ENCODE measurements at places on chromosomes 16 and 17. TPM values are rescaled to one million over a fixed set of nuclear protein-coding genes. Genes with fewer than 3 reads are reported as not detected.

Gene PITPNC1
- total RNA-seq, result 3.2 TPM

DNA sequence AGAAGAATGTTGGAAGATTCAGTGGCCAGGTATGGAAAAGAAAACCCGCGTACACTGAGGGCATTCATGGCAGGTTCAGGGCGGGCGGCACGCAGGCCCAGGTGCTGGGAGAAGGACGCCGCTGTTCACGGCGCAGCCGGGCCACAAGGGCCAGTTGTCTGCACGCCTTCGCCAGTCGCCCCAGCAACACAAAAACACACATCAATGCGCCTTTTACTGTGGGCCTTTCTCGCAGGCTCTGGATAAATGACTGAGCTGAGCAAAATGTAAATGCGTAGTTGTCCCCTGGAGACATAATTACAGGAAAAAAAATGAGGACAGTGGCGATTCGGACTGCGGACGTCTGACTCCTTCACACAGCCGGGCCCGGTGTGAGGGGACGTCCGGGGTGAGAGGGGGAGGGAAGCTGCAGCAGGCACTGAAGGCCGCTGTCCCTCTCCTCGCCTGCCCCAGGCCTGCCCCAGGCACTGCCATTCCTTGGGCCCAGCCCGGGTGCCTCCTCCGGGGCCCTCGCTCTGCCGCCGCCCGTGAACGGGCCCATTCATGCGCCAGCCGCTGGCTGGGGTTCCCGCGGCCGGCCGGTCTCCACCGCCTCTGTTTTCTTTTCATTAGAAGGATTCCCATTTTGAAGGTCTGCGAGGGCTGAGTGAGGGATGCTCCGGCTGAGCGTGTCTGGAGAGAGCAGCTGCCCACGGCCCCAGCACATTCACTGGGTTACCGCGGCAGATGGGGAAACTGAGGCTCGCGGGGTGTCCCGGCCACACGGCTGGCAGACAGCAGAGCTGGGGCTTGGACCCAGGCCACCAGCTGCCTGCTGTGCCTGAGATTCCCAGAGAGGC, 6.5 kb upstream of the ZNF469 start:
- no peak overlapping the region for H3K27ac ChIP-seq
- H3K36me3 ChIP-seq, result no peaks in the 10 kb centered on the region
- H3K4me1 ChIP-seq, result peaks cover 10% of the 10 kb centered on the region
- peak; percentile 83 for DNase-seq
- H3K27me3 ChIP-seq, result no peaks in the 10 kb centered on the region
- H3K4me3 ChIP-seq, result no peak overlapping the region

Gene C17orf78
- total RNA-seq, result not detected

GRCh38 chr16:47132308-47132707, 11.4 kb downstream of the NETO2 start:
- no peaks in the 10 kb centered on the region for H3K4me1 ChIP-seq
- no peak overlapping the region for H3K27ac ChIP-seq
- H3K4me3 ChIP-seq, result no peak overlapping the region
- H3K27me3 ChIP-seq, result no peaks in the 10 kb centered on the region

GRCh38 chr16:69405757-69406156, 18.7 kb upstream of the CYB5B start:
- no peak overlapping the region for H3K4me3 ChIP-seq
- no peaks in the 10 kb centered on the region for H3K36me3 ChIP-seq
- DNase-seq, result no peak
- H3K4me1 ChIP-seq, result peaks cover 29% of the 10 kb centered on the region

DNA sequence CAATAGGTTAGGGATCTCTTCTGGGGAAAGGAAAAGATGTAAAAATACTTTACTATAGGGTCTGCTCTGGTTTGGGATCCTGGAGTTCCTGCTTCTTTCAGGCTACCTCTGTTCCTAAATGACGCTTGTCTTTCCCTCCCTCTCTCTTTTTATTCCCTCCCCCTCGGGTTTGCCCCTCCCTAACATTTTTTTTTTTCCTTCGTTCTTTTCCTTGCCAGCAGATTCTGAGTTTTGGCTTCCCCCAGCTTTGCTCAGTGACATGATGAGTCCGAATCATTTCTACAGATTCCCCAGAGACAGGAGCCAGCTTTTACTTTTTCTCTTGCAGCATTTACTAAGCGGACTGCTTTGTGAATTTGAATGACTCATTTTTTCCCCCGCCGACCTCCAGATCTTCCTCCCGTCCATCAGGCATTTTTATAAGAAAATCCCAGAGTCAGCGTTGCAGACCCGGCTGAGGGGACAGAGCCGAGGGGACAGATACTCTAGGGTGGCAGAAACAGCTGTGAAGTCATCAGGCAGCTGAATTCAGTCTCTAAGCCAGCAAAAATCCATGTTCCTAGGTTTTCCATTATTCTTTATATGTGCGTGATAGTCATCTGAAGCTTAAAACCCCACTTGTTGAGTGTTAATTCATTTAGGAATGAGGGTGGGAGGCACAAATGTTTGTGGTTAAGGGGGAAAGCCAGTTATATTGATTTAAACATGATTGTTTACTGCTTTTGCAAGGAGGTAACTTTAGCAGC, at the start of gene TMEM100:
TSS of gene TMEM100 (minus strand) at position 123 of the 746 bp plus-strand sequence. CDS start 1,794 bp downstream, outside the sequence.
- peak within 1 kb of the TSS; percentile 98 for H3K27ac ChIP-seq
- H3K36me3 ChIP-seq, result peaks cover 3% of the 10 kb centered on the region
- peaks cover 70% of the 10 kb centered on the region for H3K4me1 ChIP-seq
- peak within 1 kb of the TSS; percentile 81 for H3K4me3 ChIP-seq
- no peaks in the 10 kb centered on the region for H3K27me3 ChIP-seq

GRCh38 chr16:78942625-78943245, 657.8 kb downstream of the MAF start:
- no peaks in the 10 kb centered on the region for H3K4me1 ChIP-seq
- no peaks in the 10 kb centered on the region for H3K36me3 ChIP-seq
- no peak for DNase-seq

GRCh38 chr16:85917959-85918358, 19.0 kb downstream of the IRF8 start:
- peaks cover 24% of the 10 kb centered on the region for H3K27me3 ChIP-seq
- no peaks in the 10 kb centered on the region for H3K4me1 ChIP-seq

Gene EVPL
- not detected for total RNA-seq

- peak; percentile 88 for DNase-seq
- no peaks in the 10 kb centered on the region for H3K27me3 ChIP-seq
- H3K4me3 ChIP-seq, result no peak overlapping the region
- H3K27ac ChIP-seq, result no peak overlapping the region
Observed at GRCh38 chr17:4900231-4901107, 1.1 kb downstream of the C17orf107 start.

Gene EZH1
- total RNA-seq, result 22.4 TPM

- H3K27me3 ChIP-seq, result no peaks in the 10 kb centered on the region
- H3K27ac ChIP-seq, result no peak overlapping the region
- DNase-seq, result no peak
- H3K4me3 ChIP-seq, result peak overlapping the region; percentile 12
- H3K36me3 ChIP-seq, result peaks cover 19% of the 10 kb centered on the region
- peaks cover 27% of the 10 kb centered on the region for H3K4me1 ChIP-seq
Observed at GRCh38 chr17:43830510-43831140, 2.3 kb downstream of the MPP3 start.

Measured in chondrocyte (in vitro differentiated cells).